ENCODE measurements at places on chromosomes 4 and X.

GRCh38 chr4:142801966-142802365, 44.1 kb downstream of the INPP4B start:
- DNase-seq, result no peak

GRCh38 chr4:54793856-54794422, 136.2 kb downstream of the KIT start:
- DNase-seq, result no peak

DNA sequence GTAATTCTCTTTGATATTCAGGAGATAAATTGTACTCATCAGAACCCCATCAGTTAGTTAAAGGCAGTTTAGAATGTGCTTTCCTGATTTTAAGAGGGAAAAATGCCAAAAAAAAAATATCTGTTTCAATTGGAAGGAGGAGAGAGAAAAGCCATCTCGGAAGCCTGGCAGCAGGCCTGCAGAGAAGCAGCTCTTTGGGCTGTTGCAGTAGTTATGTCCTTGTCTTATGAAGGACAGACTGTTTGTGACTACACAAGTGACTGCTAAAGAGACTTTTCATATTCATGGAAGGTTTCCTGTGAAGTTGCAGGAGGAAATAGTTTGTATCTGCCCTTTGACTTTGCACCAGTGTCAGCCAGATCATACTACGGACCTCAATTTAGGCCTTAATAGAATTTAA, 88.8 kb downstream of the DCLK2 start:
- no peak for DNase-seq

DNA sequence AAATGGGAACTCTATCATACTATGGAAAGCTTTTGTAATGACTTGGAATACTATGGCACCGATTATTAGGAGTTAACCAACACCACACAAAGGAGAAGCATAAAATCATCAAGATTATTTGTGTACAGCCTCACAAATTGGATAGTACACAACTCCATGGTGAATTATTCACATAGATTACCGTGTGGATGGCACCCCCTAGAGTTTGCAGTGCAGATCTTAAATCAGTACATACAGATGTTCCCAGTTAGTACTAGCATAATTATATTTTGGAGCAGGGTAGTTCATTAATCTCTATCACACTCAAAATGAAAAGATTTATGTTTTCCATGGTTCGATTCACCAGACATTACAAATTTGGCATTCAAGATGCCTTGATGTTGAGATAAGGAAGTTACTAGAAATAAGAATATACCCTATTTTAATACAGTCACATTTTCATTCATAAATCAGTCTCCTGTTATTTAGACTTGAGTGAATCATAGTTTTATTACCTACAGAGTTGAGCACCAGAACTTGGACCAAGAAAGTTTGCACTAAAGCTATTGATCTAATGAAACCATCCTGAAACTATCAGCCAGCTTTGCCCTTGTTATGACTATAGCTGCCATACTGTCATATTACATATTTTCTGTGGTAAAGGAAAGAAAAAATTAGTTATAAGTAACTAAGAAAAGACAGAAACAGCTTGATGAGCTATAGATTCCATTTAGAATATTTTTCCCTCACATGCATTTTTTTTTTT, 531.8 kb downstream of the GLUD2 start:
- DNase-seq, result no peak

GRCh38 chr4:23788460-23788859, 101.4 kb downstream of the PPARGC1A start:
- DNase-seq, result no peak

- DNase-seq, result no peak
These were observed 98.1 kb upstream of the MSX1 start for GRCh38 chr4:4761128-4761982.

GRCh38 chrX:155857561-155857960, 23.6 kb upstream of the VAMP7 start:
- DNase-seq, result no peak

DNA sequence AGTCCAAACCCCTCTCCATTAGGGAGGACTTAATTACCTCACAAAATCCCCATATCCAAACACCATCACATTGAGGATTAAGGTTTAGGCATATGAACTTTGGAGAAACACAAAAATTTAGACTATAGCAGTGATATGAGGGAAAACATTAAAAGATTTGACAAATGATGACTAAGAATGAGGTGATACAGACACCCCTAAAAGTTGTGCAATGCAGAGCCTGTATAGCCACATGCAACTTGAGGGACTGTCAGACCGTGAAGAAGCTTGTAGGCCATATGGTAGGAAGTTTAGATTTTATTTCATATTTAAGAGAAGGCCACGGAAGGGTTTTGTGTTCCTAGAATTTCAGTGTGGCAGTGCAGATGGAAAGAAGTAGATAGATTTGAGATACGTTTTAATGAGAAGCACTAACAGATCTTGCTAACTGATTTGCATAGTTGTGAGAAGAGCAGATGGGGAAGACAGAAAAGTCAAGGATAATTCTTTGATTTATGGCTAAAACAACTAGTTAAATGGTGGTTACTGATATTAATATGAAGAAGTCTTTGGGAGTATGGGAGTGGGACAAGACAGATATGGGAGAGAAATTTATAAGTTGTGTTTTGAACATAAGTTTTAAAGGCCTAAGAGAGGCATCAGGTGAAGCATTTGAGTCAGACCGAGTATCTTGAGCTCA, 5.5 kb upstream of the FIP1L1 start:
- no peak for DNase-seq

- DNase-seq, result no peak
These were observed 238.1 kb upstream of the STS start for GRCh38 chrX:6909396-6909795.

GRCh38 chr4:15373363-15373762, 54.5 kb upstream of the C1QTNF7 start:
- DNase-seq, result no peak

DNA sequence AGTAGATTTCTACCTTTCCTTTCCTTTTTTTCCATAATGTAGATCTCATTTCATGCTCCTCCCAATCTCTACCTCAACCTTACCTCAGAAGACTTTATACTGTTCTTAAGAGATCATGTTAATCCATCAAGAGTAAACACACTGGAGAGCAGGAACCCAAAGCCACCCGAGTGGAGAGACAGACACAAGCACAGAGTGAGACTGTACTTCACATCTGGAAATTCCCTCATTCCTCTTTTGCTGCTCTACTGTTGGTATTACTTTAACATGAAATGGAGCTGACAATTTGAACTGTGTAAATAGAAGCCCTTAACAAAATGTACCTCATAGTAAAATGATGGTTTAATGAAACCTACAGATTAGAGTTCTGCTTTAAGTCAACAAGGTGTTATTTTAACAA, 105.7 kb upstream of the RASGEF1B start:
- DNase-seq, result no peak

DNA sequence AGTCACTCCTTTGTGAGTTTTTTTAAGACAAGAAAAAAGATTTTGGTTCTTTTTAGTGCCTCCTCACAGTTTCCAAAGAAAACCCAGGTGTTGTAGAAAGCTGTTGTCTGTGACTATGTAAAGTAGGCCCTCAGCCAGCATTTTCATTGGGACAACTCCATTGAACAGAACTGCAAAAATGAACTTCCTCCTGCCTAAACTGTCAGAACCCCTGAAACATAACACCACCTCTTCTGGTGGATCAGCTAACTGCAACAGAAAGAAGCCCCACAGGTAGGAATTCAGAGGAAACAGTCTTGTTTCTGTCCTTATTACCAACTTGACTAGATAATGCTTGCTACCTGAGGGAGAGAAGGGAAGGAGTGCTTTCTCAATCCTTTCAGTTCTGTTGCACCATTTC, 3.4 kb upstream of the ATP11C start:
- DNase-seq, result no peak

DNA sequence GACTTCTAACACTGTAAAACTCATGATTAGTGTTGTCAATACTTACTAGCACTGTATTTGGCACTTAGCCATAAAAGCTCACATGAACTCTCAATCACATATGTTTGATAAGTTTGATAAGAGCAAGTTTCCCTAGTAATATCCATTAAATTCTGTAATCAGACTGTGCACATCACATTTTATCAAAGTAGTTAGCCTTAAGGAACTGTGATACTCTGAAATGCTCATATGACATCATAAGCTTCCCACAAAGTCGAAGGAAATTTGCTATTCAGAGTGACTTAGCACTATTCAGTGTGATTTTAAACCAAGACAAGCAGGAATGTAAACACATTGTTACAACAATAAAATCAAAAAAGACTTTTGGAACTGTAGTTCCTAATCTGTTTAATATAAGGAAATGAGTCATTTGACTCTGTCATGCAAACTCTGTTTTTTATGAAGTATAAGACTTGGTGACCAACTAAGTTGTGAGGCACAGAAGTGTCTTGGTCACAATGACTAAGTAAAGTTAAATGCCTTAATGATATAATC, 6.7 kb downstream of the SLC7A11 start:
- no peak for DNase-seq

DNA sequence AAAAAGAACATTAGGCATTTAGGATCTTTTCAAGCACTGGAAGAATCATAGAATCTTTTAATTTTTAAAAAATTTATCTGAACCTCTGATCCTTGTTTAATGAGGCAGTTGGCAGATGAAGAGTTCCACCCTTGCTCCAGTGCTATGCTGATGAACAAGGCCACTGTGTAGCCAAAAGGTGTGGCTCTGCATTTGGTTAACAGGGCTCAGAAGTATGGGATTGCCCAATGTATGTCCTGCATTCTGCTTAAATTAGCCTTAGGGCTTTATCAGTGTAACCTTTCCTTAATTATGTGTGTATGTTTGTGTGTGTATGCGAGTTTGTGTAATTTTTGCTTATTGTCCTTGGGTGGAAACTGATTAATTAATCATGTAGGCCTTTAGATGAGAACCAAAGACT, 43.3 kb upstream of the PPM1K start:
- DNase-seq, result no peak

DNA sequence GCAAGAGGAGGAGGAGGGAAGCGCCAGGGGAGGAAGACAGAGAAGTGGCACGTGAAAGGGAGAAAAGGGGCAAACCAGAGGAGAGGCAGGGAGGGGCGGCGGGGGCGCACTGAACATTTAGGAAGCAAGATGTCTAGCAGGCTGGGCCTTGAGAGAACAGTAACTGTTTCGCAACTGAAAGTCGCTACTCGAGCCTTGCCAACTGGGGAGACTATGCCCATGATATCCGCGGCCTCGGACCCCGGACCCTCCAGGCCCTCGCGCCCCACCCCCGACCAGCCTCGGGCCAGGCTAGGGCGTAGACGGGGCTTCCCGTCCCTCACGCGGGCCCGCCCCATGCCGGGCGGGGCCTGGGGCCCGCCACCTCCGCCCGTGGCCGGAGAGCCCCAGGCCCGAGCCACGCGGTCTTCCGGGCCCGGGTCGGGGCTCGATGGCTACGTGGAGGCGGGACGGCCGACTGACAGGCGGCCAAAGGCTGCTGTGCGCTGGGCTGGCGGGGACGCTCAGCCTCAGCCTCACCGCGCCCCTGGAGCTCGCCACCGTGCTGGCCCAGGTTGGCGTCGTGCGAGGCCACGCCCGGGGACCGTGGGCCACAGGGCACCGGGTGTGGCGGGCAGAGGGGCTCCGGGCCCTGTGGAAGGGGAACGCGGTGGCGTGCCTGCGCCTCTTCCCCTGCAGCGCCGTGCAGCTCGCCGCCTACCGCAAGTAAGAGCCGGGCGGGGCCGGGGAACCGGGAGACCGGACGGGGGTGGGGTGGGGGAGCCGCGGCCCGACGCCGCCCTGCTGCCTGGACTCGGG, at the start of gene SLC25A43:
Gene SLC25A43, plus strand, starts transcription at position 363 of the 798 bp plus-strand sequence. Its CDS starts 68 bp downstream, at position 431.
- DNase-seq, result no peak

- no peak for DNase-seq
These were observed 466.4 kb downstream of the STIM2 start for GRCh38 chr4:27326991-27327390.

GRCh38 chrX:68041110-68041509, 392.2 kb downstream of the OPHN1 start:
- no peak for DNase-seq

GRCh38 chr4:12911750-12912358, 572.3 kb downstream of the RAB28 start:
- DNase-seq, result no peak

GRCh38 chr4:146124023-146124680, 51.4 kb upstream of the LSM6 start:
- no peak for DNase-seq

DNA sequence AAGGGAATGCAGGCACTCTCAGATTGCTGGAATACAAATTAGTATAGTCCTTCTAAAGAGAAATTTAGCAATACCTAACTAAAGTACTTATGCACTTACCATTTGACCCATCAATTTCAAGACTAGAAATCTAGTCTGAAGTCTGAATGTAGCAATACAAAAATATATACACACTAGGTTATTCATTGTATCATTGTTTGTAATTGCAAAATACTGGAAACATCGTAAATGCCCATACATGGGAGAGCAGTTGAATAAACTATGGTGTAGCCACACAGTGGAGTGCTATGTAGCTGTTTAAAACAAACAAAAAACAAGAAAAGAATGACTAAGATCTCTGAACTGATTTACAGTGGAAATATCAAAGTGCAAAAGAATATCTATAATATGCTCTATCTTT, 346.4 kb downstream of the ZNF674 start:
- DNase-seq, result no peak

DNA sequence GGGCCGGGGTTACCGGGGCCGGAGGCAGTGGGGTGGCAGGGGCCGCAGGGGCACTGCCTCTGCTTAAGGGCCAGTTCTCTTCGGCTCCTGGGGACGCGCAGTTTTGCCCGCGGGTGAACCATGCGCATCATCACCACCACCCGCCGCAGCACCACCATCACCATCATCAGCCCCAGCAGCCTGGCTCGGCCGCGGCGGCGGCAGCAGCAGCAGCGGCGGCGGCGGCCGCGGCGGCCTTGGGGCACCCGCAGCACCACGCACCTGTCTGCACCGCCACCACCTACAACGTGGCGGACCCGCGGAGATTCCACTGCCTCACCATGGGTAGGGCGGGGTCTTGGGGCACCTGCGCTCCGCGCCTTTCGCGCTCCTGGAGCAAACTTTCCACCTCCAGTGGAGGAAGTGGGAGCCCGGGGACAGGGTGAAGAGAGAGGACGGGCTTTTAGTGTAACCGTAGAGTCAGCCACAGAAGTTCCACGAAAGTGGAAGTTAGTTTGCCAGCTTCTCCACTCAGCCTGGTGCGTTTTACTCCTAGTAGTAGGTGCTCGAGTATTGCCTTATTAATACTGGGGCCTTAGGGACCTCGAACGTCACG, 729 bp downstream of the GSX2 start:
- no peak for DNase-seq

GRCh38 chr4:158446106-158446505, 75.6 kb upstream of the RXFP1 start:
- no peak for DNase-seq

GRCh38 chrX:357693-358471, 28.8 kb downstream of the PPP2R3B start:
- DNase-seq, result peak; percentile 13

GRCh38 chr4:117084866-117085701, at the start of gene TRAM1L1:
Gene TRAM1L1 (minus strand): TSS chr4:117085576. CDS start chr4:117085393, 183 bp downstream.
- no peak for DNase-seq

GRCh38 chr4:26807330-26807729, 53.3 kb upstream of the STIM2 start:
- no peak for DNase-seq

GRCh38 chrX:20007962-20008622, 17.2 kb upstream of the BCLAF3 start:
- no peak for DNase-seq

- DNase-seq, result no peak
These were observed 43.6 kb downstream of the RBM47 start for GRCh38 chr4:40586034-40586433.

GRCh38 chr4:112029771-112030171, 115.5 kb upstream of the FAM241A start:
- DNase-seq, result no peak

Data from stimulated activated CD8-positive, alpha-beta memory T cell treated with anti-CD3 and anti-CD28 coated beads, Interleukin-15, amount 100 ng/mL, for 1 hour (primary cell).